Activated CD8-positive, alpha-beta memory T cell treated with anti-CD3 and anti-CD28 coated beads for 1 hour (primary cell): ENCODE measurements at places on chromosomes 1 and 21.

GRCh38 chr21:35473496-35473895, 424.4 kb upstream of the RUNX1 start:
- DNase-seq: no peak

DNA sequence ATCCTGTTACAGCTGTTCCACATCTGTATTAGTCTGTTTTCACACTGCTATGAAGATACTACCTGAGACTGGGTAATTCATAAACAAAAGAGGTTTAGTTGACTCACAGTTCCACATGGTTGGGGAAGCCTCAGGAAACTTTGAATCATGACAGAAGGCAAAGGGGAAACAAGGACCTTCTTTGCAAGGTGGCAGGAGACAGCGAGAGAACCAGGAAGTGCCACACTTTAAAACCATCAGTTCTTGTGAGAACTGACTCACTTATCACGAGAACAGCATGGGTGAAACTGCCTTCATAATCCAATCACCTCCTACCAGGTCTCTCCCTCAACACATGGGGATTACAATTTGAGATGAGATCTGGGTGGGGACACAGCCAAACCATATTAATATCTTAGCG, 110.3 kb upstream of the TRABD2B start:
- no peak for DNase-seq

DNA sequence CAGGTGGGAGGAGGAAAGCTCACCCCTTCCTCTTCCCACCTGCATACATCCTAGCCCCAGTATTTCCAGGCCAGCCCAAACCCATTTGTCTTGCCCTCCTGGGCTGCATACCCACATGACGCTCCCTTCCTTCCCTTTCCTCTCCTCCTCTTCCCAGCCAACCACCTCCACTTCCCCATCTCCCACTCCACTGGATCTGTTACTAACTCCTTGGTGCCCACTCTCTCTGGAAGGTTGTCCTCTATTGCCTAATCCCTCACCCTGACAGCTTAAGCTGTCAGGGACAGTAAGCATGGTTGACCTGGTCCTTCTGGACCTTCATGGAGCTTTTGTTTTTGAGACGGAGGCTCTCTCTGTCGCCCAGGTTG, 23.0 kb upstream of the SYNC start:
- no peak for DNase-seq

DNA sequence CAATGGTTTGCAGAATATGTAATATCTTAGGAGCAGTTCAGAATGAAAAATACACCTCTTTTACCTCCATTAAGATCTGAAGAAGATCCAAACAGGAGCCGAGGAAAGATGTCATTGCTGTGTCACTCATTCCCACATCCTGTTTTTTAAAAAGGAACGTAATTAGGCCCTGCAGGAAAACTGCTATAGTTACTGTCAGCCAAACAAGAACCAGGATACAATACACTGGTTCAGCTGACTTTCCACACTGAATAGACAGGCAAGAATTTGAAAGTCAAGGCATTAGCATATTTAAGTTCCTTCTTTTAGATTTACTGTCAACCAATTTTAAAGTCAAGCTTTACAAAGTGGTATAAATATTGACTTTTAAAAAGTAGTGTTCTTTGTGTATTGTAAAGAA, 63.8 kb downstream of the IARS2 start:
- DNase-seq: no peak

- DNase-seq: no peak
These were observed 9.2 kb downstream of the FCRL3 start for GRCh38 chr1:157691285-157691920.

DNA sequence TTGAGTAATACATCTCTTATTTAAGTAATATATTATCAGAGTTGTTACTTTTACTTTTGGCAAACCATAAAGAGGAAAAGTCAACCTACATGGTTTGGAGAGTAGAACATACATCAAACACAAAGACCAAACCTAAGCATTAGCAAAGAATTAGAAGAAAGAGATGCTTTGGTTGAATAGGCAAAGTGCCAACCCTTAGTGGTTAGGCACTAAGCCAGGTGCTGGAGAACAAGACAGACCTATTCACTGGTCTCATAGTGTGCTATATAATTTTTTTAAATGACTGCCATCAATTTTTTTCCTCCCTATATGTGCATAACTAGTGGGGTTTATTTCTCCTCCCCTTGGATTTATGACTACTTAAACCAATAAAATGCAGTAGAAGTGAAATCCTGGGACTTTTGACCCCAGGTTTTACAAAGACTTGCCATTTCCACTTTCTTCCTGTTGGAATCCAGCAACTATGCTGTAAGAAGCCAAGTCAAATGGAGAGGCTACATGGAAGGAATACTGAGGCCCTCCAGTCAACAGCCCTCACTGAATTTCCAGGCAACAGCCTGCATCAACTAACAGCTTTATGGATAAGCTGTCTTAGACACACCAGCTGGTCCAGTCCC, 69.8 kb upstream of the HAO2 start:
- no peak for DNase-seq

DNA sequence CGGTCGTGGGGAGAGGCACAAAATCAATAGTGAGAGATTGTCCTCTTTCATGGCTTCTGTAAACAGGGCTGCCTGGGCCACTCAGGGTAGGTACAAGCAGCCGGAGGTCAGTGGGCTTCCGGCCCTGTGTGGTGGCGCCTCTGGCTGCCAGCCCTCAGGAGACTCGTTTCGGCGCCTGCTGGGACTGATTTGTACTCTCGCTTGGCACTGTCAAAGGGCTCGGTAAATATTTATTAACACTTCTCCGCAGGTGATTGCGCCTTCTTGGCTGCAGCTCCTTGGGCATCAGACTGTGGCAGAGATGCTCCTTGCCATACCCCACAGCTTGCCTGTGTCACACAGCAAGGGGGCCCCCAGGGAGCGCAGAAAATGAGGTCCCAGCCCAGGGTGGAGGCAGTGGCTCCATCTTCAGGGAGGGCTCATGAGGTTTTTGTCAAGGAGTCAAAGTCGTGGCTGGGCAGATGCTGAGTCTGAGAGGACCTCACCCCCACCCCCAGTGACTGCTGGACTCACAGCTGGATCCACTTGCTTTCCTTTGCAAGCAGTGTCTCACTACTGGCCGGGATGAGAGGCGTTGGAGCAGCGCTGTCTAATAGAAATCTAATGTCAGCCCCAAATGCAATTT, 262.5 kb downstream of the GRIK3 start:
- DNase-seq: no peak

- no peak for DNase-seq
These were observed 1.4 kb upstream of the ARF1 start for GRCh38 chr1:228081144-228081543.
